K562 (cell line): ENCODE measurements at places on chromosomes 2 and 18.

GRCh38 chr2:26173776-26174482 is 1.0 kb downstream of the GAREM2 start:
- DNase-seq: no peak

DNA sequence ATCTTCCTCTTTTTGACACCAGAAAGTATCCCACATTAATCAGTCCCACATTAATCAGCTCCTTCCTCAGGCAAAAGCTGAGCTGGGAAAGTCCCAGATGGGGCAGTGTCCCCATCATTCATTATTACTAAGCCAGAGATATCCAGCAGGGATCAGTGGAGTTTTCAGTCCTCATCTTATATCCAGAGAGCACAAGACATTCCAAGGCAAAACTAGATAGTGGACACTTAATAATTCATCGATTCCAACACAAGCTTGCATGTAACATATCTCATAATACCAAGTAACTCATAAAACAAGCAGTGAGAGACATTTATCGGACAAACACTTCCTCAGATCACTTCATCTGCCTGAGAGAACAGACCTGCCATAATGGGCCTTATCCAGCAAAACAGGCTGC is 53.1 kb downstream of the MCFD2 start:
- DNase-seq: no peak

GRCh38 chr18:2908946-2909335 is 62.1 kb downstream of the EMILIN2 start:
- no peak for DNase-seq

GRCh38 chr2:100991404-100991773 is 10.7 kb upstream of the RPL31 start:
- DNase-seq: no peak

DNA sequence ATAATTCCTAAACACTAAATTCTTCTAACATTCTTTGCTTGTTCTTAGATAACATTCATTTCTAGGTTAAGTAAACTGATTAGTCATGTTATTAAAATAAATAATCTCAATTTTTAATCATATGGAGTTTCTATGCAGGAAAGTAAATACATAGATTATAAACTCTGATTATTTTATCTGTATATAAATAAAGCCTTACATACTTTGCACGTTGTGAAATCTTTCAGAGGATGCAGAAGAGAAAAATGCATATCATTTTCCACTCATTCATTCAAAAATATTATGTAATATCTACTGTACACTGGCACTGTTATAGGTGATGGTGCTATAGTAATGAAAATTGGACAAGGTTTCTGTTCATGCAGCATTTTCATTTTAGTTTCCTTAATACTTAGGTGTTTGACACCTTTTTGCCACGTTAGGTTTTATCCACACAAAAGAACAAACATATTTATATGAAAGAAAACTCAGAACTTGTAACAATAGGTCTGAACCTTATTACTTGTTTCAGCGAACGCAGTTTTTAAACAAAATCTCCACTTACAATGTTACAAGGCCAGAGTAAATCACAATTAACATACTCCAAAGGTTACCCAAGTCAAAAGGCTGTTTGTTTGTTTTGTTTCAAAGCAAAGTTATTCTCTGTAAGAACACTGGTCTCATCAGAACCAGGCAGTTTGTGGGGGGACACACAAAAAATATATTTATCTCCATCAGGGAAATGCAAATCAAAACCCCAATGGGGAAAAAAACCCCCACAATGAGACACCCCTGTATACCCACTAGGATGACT is 27.4 kb downstream of the ADAM17 start:
- no peak for DNase-seq

- no peak for DNase-seq
Measured at GRCh38 chr2:200092235-200092634, 136.9 kb downstream of the MAIP1 start.

- no peak for DNase-seq
Measured at GRCh38 chr18:29661924-29662323, 1380.6 kb downstream of the DSC3 start.

DNA sequence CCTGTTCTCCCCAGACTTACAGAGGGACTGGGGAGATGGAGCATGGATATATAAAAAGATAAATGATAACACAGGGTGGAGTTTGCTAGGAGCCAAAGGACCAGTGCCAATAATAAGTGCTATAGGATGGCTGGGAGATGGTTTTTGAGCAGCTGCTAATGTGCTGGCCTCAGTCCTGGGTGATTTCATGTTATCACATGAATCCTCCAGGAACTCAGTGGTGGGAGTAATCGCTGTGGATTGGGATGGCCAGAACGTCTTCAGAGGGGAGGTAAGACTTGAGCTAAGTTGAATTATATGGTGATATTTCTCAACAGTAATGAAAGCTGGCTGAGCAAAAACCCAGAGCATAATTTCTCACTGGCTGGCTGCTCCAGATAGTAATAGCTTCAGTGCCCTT is 441.4 kb downstream of the SLC4A3 start:
- no peak for DNase-seq

GRCh38 chr2:191184457-191184856 is 33.7 kb upstream of the STAT4 start:
- DNase-seq: no peak
